Activated CD8-positive, alpha-beta memory T cell treated with anti-CD3 and anti-CD28 coated beads, Interleukin-2, amount 10 ng/mL, durations not matched to agents 7 days and 5 days (primary cell): ENCODE measurements at places on chromosomes 13 and 19. TPM values are rescaled to one million over a fixed set of nuclear protein-coding genes. Genes with fewer than 3 reads are reported as not detected.

- peaks cover 8% of the 10 kb centered on the region for H3K27me3 ChIP-seq
- no peak for DNase-seq
- H3K36me3 ChIP-seq = no peaks in the 10 kb centered on the region
- peaks cover 3% of the 10 kb centered on the region for H3K4me1 ChIP-seq
- no peak overlapping the region for H3K27ac ChIP-seq
These were observed 402.4 kb downstream of the DLEU7 start for GRCh38 chr13:50441130-50441529.

The MYBPC2 gene
- not detected for total RNA-seq

DNA sequence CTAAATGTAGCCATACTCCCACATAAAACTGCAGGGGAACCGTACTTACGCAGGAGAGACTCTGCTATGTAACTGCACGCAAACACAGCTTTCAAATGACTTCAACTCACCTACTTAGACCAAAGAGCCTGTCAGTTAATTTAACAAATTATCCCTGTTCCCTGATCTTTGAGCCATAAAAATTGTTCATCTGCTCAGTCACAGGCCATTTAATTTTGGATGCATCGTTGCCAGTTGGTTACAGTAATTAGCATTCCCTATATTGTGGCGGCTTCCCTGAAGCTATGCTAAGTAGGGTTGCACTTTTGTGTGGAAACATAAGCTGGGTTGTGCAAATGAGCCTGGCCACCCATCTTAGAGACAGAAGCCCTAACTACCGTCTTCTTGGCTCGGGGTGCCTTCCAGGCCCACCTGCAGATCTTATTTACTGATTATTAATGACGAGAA, 21.2 kb upstream of the OBI1 start:
- DNase-seq = no peak
- H3K27me3 ChIP-seq = peaks cover 22% of the 10 kb centered on the region
- no peaks in the 10 kb centered on the region for H3K4me1 ChIP-seq
- H3K4me3 ChIP-seq = no peak overlapping the region
- H3K36me3 ChIP-seq = no peaks in the 10 kb centered on the region

GRCh38 chr19:8935460-8935859, 74.7 kb downstream of the MUC16 start:
- no peaks in the 10 kb centered on the region for H3K27me3 ChIP-seq
- H3K4me1 ChIP-seq = no peaks in the 10 kb centered on the region
- no peaks in the 10 kb centered on the region for H3K36me3 ChIP-seq
- no peak for DNase-seq
- H3K4me3 ChIP-seq = no peak overlapping the region
- H3K27ac ChIP-seq = no peak overlapping the region

The GATAD2A gene
- 161 TPM for total RNA-seq

DNA sequence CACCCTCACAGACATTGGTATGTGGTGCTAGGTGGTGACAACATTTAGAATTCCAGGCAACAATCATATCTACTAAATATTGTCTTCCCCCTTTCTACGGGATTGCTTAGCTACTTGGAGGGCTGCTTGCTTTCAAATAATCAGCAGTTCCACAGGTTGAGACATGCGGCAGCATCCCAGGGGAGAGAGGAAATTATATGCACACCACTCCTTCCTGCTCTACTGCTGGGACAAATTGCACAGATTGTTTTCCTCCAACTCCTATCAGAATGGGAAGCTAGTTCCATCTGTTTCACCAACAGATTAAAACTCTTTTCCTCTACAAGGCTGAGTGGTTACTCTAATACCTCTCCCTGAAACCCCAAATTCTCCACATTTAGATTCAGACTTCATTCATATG, 275.4 kb downstream of the DNAJC15 start:
- H3K4me1 ChIP-seq = no peaks in the 10 kb centered on the region
- peaks cover 41% of the 10 kb centered on the region for H3K27me3 ChIP-seq
- no peak overlapping the region for H3K27ac ChIP-seq
- H3K36me3 ChIP-seq = no peaks in the 10 kb centered on the region

DNA sequence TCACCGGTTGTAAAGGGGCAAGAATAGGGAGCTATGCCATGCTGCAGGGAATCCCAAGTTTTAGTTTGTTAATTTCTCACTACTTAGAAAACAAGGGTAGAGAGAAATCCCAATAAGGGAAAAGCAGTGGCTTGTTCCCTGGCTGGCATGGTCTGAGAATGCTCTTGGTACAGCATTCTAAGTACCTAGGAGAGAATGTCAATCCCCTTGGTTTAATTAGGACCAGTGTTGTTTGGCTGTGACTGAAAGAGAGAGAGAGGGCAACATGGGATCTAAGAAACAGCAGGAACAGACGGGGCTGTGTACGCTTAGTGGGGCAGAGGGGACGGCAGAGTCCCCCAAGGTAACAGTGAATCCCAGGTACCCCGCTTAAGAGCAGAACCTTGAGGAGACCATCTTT, 228.8 kb downstream of the PCDH9 start:
- no peak overlapping the region for H3K4me3 ChIP-seq
- H3K36me3 ChIP-seq = no peaks in the 10 kb centered on the region
- no peaks in the 10 kb centered on the region for H3K4me1 ChIP-seq
- H3K27me3 ChIP-seq = no peaks in the 10 kb centered on the region
